ENCODE measurements at places on chromosomes 5 and 9.

DNA sequence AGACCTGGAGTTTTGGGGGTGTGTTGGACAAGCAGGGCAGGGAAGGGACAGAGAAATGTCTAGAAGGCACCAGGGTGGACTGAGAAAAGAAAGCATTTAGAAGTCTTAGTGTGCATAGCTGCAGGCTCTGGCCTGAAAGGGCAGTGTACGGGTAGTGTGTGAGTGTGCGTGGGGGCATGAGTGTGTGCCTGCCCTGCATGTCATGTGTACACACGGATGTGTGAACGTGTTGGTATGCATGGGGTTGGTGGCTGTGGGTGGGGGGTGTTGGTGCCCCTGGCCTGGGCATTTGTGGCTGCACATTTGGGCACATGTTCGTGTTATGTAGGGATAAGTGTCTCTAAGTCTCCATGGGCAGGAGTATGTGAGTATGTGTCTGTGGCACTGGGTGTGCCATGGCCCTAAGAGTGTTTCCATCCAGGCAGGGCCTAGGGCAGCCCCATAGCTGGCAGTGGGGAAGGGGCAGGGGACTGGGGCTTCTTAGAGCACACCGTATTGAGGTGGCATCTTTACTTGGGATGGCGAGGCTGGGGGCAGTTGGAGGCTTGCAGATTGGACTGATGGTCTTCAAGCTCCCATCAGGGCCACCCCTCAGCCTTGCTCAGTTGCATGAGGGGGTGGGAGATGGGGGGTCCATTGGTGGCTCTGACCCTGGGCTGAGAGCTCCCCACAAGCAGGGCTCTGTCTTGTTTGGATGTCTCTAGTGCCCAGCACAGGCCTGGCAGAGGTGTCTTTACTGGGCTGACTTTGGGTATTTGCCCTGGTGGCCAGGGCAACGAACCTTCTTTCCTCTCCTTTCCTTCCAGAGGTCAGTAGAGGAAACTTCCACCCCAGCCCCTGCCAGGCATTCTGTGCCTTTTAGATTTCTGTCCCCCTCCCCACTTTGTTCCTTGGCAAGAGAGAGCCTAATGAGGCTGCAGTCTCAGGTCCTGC is 15.0 kb downstream of the PSD2 start:
- DNase-seq, result no peak

DNA sequence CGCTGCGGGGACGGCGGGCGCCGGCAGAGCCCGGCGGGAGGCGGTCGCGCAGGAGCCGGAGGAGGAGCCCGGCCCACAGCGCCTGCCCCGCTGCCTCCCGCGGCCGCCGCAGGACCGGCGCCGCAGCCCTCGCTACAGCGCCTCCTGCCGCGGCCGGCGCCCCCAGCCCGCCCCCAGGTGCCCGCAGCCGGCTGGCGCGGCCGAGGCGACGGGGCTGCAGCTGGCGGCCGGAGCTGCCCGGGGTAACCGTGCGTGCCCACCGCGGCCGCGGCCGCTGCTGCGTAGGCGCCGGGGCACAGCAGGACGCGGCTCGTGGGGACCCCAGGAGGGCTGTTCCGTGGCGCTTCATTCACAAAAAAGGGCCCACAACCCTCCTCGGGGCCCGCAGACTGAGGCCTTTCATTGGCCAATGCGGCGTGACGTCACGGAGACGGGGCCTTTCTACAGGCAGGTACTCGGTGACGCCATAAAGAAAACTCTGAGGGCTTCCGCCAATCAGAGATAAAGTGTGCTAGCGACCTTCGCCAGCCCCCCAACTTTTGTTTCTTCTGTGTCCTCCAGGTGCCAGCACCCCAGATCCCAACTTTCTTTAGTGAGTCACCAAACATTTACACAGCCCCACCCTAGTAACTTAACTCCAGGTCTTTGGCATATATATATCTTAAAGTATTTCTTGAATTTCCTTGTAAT is at the start of gene CDC14B:
TSS of gene CDC14B (minus strand) at position 353 of the 690 bp plus-strand sequence. CDS start 465 bp downstream, outside the sequence.
- peak; percentile 48 for DNase-seq

DNA sequence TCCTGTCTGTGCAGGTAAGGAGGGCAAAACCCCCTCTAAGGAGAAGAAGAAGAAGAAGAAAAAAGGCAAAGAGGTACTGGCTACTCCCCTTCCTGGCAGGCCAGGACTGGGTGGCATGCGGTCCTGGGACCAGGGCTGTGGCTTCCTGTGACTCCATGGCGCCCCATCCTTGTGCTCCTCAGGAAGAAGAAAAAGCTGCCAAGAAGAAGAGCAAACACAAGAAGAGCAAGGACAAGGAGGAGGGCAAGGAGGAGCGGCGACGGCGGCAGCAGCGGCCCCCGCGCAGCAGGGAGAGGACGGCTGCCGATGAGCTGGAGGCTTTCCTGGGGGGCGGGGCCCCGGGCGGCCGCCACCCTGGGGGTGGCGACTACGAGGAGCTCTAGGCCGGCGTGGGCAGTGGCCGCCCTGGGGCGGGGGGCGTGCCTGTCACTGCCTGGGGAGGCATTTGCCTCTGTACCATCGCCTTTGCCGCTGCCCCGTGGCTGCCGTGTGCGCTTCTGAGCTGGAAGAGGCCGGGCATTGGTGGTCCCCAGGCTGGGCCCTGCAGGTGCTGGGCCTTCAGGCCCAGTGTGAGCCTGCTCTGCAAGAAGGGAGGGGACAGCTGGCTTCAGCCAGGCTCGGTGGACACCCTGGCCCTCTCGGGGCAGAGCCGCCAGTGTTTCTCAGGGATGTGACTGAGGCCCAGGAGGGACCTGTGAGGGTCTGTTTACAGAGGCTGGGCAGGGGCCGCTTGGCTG is 2.0 kb upstream of the AJM1 start:
- no peak for DNase-seq

- no peak for DNase-seq
These were observed 3.7 kb upstream of the DNAJC25 start for GRCh38 chr9:111627260-111627963.

GRCh38 chr5:68261569-68262065 is 46.1 kb downstream of the PIK3R1 start:
- no peak for DNase-seq

DNA sequence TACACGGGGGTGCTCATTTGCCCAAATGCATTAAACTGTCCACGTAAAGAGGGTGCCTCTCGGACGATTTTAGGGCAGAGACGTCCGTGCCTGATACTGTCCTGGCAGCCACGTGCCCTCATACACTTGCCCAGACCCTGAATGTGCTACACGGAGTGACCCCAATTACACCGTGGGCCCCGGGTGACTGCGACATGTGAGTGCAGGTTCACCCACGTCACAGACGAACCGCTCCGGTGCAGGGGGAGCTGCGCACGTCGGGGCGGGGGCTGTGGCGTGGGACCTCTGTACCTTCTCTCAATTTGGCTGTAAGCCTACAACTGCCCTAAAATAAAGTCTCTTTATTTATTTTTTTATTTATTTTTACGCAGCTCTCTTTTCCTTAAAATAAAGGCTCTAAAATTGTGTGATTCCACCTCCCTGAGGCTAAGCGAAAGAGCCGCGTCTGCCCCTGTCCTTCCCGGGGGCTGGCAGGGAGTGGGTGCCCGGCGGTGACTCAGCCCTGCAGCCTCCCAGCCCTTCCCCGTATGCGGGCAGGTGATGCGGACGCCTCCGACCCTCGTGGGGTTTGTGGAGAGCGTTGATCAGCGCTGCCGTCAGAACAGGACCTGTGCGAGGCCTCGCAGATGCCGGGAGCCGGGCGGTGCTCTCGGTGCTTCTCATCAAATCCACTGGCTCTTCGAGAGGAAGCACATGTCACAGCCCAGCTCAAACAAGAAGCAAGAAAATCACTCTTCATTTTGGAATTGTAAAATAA is 9.2 kb upstream of the EGFL7 start:
- no peak for DNase-seq

GRCh38 chr9:73219985-73220626 is 68.4 kb downstream of the ANXA1 start:
- no peak for DNase-seq

DNA sequence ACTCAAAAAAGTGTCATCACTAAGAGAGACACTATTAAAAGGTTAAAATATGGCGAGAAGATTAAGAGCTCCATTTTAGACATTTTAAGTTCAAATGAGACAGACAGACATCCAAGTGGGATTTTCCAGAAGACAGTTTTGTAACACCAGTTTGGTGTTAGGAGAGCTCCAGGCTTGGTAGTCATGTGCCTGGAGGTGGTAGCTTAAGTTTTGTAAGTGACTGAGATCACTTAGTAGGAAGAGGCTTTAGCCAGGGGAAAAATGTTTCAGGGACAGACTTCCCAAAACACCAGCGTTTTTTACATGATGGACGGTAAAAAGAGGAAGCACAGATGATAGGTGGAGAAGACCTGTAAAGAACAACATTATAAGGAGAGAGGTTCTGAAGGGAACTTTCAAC is 150.3 kb downstream of the GIN1 start:
- DNase-seq, result no peak

DNA sequence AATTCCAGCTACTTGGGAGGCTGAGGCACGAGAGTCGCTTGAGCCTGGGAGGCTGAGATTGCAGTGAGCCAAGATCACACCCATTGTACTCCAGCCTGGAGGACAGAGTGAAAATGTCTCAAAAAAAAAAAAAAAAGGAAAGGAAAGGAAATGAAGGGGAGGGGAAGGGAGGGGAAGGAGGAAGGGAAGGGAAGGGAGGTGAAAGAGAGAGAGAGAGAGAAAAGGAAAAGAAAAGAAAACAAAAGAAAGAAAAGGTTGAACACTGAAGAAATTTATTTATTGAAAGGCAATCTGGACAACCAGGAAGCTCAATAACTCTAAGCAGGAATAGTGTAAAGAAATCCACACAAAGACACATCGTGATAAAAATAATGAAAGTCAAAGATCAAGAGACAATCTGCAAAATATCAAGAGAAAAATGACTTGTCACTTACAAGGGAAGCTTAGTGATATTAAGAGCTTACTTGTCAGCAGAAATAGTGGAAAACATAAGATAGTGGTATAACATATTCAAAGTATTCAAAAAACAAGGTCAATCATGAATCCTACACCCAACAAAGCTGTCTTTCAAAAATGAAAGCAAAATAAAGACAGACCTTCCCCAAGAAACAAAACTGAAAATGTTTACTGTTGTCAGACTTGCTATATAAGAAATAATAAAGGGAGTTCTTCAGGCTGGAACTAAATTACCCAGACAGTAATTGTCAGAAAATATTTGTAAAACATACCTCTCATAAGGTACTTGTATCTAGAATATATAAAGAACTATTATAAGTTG is 10.9 kb upstream of the RIMOC1 start:
- no peak for DNase-seq

DNA sequence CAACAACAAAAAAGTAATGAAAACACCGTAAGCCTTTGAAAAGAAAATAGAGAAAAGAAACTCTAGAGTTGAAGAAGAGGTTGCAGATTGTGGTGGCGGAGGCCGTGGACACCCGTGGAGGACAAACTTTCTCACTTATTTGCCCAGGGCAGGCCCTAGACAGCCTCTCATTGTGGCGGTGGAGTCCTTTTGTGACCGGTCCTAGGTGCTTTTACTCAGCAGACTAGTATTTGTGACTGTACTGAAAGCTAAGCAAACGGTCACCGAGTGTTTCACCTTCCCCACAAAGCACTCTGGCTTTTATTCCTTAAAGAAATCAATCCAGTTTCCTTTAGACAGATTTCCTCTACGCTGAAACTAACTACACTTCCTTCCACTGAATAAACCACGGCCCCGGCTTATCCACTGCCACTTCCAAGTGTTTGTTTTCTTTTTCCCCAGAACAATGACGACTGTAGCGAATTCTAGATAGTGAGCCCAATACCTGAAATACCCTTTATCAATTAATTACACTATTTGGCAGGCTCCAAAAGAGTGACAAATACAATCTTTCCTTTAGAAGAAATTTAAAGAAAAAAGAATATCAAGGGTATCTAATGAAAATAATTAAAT is 210.2 kb upstream of the TARS1 start:
- DNase-seq, result no peak

DNA sequence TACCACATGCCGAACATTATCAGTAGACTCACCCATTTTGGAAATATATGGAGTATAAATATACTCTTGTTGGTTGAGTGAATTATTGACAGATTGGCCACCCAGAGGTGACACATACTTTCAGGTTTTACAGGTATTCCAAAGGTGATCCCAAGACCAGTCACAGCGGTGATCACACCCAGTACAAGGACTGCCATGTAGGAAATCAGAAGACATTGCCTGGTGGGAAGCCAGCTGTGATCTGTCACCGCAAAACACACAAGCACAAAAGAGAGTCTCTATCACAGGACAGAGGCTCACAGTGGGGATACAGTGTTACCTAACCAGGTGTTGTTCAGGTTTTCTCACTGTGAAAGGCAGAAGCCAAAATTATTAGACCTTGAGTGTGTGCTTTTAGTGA is 15.8 kb downstream of the BTF3 start:
- DNase-seq, result no peak

- no peak for DNase-seq
These were observed 19.6 kb upstream of the TMEM252 start for GRCh38 chr9:68560071-68560844.

DNA sequence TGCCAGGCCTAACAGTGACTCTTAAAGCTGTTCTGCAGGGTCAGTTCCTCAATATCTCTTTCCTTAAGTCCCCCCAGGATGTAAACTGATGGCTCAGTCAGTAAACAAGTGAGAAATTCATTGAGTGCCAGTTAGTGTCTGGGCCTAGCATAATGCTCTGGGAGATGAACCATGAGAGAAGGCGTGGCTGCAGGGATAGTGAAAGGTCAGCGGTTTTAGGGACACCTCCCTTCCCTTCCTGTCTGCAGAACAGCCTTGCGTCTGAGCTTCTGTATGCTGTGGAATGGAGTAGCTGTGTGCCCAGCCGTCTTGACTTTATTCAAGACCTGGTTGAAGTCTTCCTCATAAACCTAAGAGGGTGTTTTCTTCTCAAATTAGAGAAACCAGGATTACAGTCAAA is 46.7 kb upstream of the DMRT3 start:
- no peak for DNase-seq

GRCh38 chr5:83253720-83254119 is 176.4 kb downstream of the XRCC4 start:
- no peak for DNase-seq

- DNase-seq, result no peak
These were observed 91.8 kb upstream of the DPYSL3 start for GRCh38 chr5:147601652-147602051.

- no peak for DNase-seq
These were observed 165.5 kb downstream of the RORB start for GRCh38 chr9:74662674-74663073.

GRCh38 chr5:133366438-133366837 is 245.9 kb downstream of the FSTL4 start:
- no peak for DNase-seq

- DNase-seq, result no peak
These were observed 57.7 kb downstream of the MAPKAP1 start for GRCh38 chr9:125649315-125649714.

GRCh38 chr9:22238809-22239684 is 207.6 kb upstream of the DMRTA1 start:
- DNase-seq, result no peak

GRCh38 chr9:135500071-135500524 is 384 bp upstream of the MRPS2 start:
- no peak for DNase-seq

DNA sequence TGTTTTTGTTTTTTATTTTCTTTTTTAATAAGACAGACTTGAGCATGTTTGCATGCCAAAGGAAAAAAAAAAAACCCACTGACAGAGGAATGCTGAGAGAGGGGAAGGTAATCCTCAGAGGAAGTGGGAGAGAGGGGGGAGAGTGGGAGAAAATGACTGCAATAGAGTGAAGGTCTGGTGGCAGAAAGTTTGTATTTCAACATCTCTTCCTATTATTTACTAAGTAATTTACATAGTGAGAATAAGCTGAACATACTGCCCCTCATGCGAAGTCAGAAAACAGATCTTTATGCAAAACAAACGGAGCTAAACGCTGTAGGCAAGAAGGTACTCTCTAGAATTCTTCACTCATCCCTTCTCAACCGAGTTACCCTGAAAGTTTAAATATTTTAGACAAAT is 45.0 kb downstream of the ELL2 start:
- no peak for DNase-seq

Data from stimulated activated CD8-positive, alpha-beta memory T cell treated with anti-CD3 and anti-CD28 coated beads, Interleukin-12 subunit alpha, Interleukin-12 subunit beta, amount 100 ng/mL, for 1 hour (primary cell).